ENCODE measurements at places on chromosomes 2 and 18.

DNA sequence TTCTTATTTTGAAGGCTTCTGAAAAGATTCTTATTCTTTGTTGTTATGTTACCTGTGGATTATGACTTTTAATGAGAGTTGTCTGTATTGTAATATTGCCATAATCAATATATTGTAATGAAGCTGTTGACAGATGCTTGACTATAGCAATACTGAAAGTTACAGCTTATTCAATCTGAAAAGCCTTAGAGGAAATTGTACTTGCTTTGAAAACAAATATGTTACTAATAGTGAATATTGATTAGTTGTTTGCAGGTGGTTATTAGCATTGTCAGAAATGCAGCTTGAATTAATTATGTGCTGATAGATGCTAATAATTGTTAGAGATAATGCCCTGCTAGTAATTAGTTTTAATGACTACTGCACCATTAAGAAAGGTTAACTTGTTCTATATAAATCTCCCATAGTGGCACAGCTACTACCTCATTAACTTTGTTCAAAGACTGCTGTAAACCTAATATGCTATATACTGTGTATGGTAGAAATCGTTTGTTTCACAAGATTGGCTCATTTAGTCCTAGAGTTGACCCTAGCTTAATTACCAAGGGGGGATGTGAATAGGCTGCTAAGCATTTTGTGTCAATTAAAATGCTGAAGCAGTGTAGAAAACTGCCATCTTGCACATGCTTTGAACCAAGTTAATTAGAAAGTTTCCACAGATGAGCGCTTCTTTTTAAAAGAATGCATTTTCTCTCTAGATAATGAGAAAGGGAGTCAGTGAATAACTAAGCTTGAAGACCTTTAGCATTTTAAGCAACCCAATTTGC lies 30.5 kb downstream of the SLC39A10 start:
- DNase-seq: peak; percentile 6

- DNase-seq: no peak
These were observed 266.6 kb upstream of the CYP26B1 start for GRCh38 chr2:72414137-72414760.

- DNase-seq: no peak
These were observed 147.0 kb downstream of the ESCO1 start for GRCh38 chr18:21453511-21453901.

- DNase-seq: no peak
These were observed 90.9 kb downstream of the SETBP1 start for GRCh38 chr18:44771572-44771955.

DNA sequence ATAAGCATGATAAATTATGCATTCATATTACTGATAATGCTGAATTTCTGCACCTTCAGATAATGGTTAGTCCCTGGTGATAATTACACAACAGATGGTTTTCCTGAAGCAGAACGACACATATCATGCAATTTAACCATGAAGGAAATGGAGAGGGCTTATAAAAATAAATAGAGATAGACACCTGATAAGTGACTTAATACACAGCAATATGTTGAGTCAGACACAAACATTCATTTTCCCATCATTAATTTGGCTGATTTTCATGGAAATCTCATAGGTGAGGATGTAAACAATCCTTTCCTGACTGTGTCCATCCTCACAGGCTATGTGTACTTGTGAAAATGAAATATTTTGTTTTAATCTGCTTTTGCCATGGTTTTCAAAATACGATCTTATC lies 36.9 kb upstream of the DSEL start:
- DNase-seq: no peak

DNA sequence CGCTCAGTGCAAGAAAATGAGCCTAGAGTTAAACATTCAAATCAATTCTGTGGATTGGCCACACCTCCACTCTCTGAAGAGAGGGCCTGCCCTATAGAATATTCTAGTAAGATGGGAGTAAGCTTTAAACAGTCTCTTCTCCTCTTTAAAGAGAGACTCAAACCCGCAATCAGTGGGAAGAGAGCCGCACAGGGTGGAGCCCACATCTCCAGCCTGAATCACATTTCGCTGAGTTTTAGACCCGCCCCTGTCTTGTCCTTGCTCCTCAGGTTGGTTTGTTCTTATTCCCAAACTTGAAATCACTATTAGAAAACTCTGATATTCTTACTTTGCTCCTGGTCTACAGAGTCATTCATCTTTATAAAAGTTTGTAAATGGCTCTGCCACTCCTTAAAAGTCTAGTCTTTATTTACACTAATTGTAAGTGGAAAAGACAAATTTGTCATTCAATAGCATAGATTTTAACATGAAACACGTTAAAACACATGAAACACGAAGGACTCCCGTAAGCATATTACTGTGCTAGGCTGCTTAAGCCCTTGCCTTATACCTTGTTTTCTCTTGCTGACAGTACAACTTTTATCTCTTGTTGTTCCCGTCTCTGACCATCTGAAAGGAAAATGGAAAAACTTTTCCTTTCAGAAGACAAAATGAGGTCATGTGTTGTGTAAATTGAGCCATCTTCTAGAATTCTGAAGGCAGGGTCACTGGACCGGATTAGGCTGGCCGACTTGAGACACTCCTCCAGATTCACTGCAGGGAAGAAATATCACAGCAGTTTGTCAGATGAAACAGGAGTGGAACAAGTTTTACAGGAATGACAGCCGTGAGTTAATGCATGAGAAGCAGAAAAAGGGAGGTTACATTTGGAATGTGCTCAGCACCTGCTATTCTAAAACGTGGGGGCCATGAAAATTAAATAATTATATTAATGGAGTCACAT lies 5.6 kb downstream of the DSC1 start:
- DNase-seq: peak; percentile 39

- DNase-seq: no peak
These were observed 4.0 kb downstream of the NRXN1 start for GRCh38 chr2:51027968-51028367.

DNA sequence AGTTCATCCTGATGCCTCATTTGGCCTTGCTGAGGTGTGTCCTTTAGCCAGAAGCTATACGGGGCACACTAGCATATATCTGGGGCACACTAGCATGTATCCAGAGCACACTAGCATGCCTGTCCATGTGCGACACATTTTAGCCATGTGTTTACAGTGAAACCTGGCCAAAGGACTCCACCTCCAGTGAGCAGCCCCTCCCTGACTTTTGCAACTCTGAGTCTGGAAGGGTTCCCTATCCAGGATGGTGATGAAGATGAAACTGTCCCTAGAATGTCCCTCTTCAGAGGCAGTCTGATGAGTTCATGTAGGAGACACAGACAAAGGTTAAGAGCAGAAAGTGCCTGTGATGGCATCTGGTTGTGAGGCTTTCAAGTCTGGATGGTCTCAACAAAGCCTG lies 61.4 kb upstream of the LGALSL start:
- no peak for DNase-seq

- no peak for DNase-seq
These were observed 342.4 kb downstream of the TNS1 start for GRCh38 chr2:217660423-217660822.

GRCh38 chr18:49723648-49724180 lies 89.6 kb downstream of the ACAA2 start:
- no peak for DNase-seq

- no peak for DNase-seq
These were observed 71.0 kb downstream of the STPG4 start for GRCh38 chr2:47083886-47084687.

DNA sequence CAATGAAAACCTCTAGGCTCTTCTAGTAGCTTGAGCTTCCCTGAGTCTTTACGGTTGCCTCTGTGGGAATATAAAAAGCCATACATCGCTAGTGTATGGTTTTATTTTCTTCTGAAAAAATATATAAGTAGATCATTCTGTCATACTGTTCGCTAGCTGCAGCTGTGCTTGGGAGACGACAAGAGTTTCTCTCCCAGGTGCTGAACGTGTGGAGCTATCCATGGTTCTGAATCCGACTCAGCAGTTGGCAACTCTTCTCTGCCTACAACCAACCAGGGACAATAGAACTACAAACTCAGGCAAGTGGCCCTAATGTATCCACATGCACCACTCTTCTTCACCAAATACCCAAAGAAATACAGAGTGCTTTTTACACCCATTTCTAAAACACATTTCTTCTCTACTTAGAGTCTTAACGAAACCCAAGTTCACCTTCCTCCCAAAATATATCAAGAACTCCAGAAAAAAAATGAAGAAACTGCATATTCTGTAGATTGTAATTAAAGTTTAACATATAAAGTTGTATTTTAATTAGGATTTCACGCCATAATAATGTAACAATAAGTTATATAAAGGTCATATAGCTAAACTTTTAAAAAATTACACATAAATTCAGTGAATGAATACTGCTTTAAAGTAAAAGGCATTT lies 2.2 kb upstream of the KCNH7 start:
- DNase-seq: peak; percentile 86

DNA sequence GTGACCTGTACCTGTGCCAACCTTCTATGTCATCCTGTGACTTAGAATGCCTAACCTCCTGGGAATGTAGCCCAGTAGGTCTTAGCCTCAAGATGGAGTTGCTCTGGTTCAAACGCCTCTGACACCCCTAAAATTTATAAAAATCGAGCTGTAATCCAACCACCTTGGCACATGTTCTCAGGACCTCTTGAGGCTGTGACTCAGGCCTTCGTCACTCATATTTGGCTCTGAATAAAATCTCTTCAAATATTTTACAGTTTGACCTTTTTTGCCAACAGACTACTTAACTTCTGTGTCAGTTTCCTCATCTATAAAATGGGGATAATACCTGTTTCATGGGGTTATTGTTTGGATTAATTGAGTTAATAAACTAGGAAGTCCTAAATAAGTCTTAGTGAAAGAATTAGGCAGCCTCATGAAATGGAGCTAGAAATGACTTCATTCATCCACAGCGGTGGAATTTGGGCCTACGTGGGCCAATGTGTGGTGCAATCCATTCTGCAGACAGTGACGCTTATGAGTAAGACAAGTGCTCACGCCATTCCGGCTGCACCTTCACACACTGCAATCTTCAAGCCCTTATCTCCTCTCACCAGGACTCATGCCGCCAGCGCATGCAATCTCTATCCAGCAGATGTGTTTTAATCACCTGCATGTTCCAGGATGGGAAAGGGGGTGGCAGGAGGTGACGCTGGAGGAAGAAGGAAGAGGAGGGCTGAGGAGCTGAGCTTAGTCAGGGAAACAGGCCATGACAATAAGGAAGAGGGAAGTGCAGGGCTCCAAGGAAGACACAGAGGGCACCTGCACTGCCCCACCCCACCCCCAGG lies 2.0 kb upstream of the UBE2F start:
- DNase-seq: no peak

- no peak for DNase-seq
These were observed 350.4 kb downstream of the EN1 start for GRCh38 chr2:118496870-118497611.

DNA sequence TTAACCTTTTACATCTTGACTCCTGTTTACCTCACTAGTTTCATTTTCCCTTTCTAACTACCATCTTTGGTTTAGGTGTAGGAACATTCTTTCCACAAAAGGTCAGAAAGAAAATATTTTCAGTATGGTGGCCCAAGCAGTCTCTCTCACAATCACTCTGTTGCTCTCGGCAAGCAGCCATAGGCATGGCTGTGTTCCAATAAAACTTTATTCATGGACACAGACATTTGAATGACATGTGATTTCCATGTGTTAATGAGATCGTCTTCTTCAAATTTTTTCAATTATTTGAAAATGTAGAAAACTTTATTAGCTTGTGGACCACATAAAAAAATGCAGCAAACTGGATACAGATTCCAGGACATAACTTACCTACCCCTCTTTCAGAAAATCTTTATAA lies 109.7 kb upstream of the CNTNAP5 start:
- DNase-seq: no peak

GRCh38 chr2:21754164-21754788 lies 630.5 kb downstream of the TDRD15 start:
- no peak for DNase-seq

DNA sequence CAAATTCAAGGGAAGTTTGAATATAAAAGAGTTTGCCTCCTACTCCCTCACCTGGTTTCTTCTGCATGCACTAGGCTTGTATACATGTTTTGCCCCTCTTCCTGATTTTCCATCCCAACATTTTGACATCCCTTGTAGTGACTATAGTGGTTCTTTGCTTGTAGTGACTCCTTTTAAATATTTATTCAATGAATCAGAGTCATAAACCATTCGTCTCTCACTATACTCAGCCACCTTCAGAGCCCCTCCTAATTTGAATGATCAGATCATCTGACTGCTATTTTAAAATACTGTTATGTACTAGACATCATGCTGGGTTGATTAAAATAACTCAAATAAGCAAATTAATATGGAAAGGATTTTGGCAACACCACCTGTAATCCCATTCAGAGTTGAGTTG lies 492.1 kb upstream of the PIK3C3 start:
- no peak for DNase-seq

GRCh38 chr18:6374340-6374739 lies 40.4 kb downstream of the L3MBTL4 start:
- no peak for DNase-seq

GRCh38 chr18:28048612-28049011 lies 128.3 kb downstream of the CDH2 start:
- DNase-seq: no peak

DNA sequence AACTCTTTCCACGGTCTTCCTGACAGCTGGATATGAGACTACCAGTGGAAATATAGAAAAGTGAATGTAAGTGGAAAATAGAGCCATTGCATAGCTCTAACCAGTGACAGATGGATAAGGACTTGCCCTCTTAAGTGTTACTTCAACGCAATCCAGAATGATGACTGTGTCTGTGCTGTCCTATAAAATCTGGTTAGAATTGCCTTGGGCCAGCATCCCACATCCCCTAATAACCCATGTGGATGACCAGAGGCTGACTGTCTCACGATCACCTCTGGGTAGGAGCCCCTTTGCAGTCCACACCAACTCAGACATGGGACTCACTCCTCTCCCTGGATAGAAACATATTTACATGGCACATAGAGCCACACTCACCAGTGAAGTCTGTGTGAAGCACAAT lies 186.6 kb downstream of the C1D start:
- DNase-seq: no peak

GRCh38 chr2:158101384-158101926 lies at the start of gene UPP2:
Gene UPP2, plus strand, starts transcription at chr2:158101876. Its CDS starts 188 bp downstream, at chr2:158102064.
- DNase-seq: no peak

GRCh38 chr2:67574230-67574629 lies 177.1 kb downstream of the ETAA1 start:
- DNase-seq: no peak

DNA sequence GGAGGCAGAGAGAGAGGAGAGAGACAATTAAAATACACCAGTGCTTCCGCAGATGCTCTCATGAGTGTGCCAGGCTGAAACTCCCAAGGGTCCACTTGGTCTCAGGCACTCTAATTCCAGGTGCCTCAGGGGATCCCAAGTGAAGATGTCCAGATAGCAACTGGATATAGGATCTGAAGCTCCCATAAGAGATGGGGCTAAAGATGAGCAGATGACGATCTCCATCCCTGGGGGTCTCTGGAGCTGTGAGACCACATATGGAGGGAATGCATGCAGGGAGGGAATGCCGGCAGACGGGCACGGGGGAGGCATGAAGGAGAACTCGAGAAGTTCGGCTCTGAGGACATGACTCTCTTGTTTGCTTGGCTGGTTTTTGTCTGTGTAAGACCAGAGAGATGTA lies 223.7 kb upstream of the RAB6C start:
- DNase-seq: no peak

Measured in left renal cortex interstitium (tissue), 4 donors.